ENCODE measurements at places on chromosomes 5 and 9.

- DNase-seq: no peak
These were observed 2.1 kb upstream of the RFESD start for GRCh38 chr5:95644351-95645042.

- DNase-seq: no peak
These were observed 11.1 kb upstream of the SPATA31E1 start for GRCh38 chr9:87871425-87872078.

- DNase-seq: no peak
These were observed 855 bp downstream of the MCC start for GRCh38 chr5:113487416-113487780.

- peak; percentile 73 for DNase-seq
These were observed at the start of gene CCDC171 for GRCh38 chr9:15552636-15553527. Gene CCDC171, plus strand, starts transcription at chr9:15553043. Its CDS starts 11,046 bp downstream, at chr9:15564089.

DNA sequence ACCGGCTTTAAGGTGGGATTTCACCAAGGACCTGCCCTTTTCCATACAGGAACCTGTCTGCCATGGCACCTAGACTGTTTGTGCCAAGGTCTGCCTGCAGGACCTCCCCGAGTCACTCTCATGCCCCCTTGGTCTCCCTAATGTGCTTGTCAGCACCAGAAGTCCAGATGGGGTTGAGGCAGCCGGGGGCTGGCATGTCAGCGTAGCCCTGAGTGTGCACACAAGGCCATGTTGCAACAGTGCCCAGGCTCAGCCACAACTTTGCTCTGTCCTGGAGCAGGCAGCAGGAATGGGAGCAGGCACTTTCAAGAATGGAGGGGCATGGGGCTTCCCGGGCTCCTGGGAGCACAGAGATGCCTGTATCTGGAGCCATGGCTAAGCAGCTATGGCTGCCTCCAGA, 621.5 kb downstream of the CDH9 start:
- no peak for DNase-seq

DNA sequence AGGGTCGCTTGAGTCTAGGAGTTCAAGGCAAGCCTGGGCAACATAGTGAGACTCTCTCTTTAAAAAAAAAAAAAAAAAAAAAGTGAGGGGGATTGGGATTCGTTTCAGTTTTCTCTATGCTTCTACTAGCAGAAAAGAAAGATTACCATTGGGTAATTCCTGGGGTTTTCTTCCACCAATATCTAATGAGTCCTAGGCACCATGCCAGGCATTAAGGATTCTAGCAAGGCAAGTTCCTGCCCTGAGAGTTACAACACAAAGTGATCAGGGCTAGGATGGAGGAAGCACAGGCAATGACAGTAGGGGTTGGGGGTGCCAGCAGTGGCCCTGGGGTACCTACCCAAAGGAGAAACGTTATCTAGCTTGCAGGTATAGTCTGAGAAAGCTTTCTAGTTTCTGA, 90.8 kb downstream of the PCDH1 start:
- no peak for DNase-seq

GRCh38 chr5:132754947-132755346, 7.7 kb downstream of the CCNI2 start:
- DNase-seq: no peak

DNA sequence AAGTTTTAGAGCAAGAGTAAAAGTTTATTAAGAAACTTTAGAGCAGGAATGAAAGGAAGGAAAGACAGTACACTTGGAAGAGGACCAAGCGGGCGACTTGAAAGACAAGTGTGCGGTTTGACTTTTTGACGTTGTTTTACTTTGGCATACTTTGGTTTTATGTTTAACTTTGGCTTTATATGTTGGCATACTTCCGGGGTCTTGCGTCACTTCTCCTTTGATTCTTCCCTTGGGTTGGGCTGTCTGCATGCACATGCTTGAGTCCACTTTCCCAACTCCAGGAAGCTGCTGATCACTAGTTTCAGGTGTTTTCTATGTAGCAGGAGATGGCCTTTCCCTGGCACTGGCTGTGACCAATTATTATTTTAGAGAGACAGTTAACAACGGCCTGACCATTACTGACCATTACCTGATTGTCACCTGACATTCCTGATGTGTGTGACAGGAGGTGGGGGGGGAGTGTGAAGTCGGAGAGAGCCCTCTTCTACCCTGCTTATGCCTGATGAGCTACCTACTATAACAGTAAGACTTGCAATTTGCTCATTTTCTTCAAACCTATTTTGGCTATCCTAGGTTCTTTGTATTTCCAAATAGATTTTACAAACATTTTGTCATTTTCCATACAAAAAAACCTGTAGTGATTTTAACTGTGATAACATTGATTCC, 45.5 kb downstream of the TNFSF8 start:
- DNase-seq: no peak

DNA sequence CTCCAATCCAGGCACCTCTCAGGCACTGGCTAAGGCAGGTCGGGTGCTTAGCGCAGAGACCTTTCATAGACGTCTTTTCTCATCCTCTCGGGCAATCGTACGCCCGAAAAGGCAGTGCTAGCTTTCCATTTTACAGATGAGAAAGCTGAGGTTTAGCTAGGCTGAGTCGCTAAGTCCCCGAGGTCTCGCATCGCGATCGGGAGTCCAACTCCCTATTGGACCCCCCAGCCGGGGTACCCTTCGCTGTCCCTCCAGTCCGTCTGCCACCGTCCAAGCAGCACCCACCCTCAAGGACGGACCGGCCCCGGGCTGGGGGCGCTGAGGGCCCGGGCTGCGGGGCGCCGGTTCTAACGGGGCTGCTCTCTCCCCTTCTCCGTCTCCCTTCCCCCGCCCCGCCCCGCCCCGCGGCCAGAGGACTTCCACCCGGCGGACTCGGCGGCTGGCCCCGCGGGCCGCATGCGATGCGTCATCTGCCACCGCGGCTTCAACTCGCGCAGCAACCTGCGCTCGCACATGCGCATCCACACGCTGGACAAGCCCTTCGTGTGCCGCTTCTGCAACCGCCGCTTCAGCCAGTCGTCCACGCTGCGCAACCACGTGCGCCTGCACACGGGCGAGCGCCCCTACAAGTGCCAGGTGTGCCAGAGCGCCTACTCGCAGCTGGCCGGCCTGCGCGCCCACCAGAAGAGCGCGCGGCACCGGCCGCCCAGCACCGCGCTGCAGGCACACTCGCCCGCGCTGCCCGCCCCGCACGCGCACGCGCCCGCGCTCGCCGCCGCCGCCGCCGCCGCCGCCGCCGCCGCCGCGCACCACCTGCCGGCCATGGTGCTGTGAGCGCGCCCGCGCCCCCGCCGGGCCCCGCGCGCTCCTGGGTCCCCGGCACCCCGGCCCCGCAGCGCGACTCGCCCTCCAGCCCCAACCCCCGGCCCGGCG, 12.5 kb upstream of the EXOSC2 start:
- DNase-seq: peak; percentile 33

GRCh38 chr5:148224117-148224742, 14.1 kb upstream of the MARCOL start:
- DNase-seq: no peak

DNA sequence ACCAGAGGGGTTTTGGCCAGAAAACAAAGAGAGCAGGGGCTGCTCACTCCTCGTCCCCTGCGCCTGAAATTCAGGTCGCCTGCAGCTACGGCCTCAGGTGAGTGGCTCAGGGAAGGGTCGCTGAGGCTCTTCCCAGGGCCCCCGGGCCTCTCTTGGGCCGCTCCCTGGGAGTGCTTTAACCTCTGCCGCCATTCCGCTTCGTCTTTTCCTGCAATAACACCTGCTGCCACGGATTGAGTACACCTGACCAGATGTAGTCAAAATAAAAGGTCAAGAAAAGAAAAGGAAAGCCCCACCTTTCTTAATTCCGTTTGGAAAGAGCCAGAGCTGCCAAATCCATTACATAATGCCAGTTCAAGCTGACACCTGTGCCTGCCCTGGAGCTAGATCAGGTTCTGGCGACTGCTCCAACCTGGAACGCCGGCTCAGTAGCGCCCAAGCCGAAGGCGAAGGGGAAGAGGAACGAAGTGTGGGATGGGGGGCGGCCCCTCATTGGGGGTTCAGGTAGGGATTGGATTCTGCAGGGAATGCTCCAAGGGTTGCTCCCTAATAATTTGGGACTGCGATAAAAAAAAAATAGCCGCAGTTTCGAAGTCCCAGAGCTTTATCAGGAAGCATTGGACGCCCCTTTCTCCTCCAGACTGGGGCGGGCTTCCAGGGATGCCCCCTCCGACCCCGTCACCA, 193.9 kb downstream of the MEF2C start:
- no peak for DNase-seq

- DNase-seq: no peak
These were observed 91.9 kb downstream of the CAMSAP1 start for GRCh38 chr9:135815413-135815812.

GRCh38 chr5:134005417-134006061, 764 bp upstream of the VDAC1 start:
- DNase-seq: no peak

- DNase-seq: no peak
These were observed 51.9 kb upstream of the NMUR2 start for GRCh38 chr5:152456815-152457443.

DNA sequence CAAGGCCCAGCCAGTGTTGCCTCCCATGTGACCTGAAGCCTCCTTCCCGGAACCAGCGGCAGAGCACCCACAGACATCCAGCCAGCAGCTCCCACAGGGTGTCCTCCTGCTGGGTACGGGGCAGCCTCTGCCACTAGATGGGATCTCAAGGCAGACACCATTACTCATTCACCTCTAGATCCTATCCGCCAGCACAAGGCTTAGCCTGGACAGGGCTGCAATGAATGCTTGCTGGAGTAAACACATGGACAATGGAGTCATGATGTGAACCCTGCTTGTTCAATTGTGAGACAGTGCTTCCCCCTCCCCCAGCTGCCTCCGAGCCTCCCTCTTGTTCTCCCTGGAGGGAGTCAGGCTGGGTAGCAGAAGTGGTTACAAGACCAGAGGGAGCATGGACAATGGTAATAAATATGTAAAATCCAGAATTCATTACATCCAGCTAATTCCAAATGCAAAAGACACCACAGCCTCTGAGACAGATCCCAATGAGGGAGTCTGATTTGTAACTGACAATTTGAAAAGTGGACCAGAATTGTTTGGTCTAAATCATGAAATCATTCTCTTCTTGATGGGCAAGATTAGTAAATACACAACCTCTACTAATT, 132.0 kb downstream of the CRB2 start:
- DNase-seq: no peak

DNA sequence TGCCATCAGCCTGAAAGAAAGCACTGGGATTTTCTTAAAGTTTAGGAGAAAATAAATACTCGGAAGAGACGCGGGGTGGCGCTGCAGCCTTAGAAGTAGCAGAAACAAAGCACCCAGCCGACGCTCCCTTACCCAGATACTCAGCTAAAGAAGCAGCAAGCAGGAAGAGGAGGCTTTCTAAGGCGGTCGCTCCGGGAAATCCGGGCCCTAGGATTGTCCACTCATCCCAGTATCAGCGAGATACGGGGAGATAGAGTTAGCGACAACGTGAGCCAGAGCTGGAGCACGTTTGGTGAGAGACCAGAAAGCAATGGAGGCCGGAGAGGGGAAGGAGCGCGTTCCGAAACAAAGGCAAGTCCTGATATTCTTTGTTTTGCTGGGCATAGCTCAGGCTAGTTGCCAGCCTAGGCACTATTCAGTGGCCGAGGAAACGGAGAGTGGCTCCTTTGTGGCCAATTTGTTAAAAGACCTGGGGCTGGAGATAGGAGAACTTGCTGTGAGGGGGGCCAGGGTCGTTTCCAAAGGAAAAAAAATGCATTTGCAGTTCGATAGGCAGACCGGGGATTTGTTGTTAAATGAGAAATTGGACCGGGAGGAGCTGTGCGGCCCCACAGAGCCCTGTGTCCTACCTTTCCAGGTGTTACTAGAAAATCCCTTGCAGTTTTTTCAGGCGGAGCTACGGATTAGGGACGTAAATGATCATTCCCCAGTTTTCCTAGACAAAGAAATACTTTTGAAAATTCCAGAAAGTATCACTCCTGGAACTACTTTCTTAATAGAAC, at the start of gene PCDHB2:
TSS of gene PCDHB2 (plus strand) at position 135 of the 782 bp plus-strand sequence. CDS start at position 311, 176 bp downstream.
- DNase-seq: no peak

GRCh38 chr9:111965566-111966019, 69.0 kb downstream of the UGCG start:
- DNase-seq: no peak

GRCh38 chr5:111227801-111228200, 3.6 kb downstream of the CAMK4 start:
- no peak for DNase-seq

- no peak for DNase-seq
These were observed 7.7 kb upstream of the TRAF1 start for GRCh38 chr9:120934281-120934680.

- no peak for DNase-seq
These were observed 114.5 kb upstream of the SLC1A3 start for GRCh38 chr5:36491856-36492255.

GRCh38 chr9:72650206-72650605, 128.8 kb downstream of the TMC1 start:
- no peak for DNase-seq

DNA sequence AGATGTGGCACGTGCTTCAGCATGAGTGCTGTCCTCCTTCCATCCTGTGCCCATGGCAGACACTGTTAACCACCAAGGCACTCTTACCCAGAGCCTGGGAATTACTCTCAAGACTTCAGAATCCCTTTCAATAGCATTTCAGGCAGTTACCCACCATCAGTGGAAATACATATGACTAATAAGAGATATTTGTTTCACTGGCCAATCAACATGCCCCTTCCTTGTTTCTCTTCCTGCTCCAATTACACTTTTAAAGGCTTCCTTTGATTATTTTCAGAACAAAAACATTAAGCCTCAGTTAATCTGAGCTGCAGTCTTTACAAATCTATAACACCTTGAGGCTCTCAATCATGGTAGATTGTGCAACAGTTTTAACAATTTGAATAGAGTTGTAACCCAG, 70.8 kb downstream of the PRELID2 start:
- DNase-seq: no peak

DNA sequence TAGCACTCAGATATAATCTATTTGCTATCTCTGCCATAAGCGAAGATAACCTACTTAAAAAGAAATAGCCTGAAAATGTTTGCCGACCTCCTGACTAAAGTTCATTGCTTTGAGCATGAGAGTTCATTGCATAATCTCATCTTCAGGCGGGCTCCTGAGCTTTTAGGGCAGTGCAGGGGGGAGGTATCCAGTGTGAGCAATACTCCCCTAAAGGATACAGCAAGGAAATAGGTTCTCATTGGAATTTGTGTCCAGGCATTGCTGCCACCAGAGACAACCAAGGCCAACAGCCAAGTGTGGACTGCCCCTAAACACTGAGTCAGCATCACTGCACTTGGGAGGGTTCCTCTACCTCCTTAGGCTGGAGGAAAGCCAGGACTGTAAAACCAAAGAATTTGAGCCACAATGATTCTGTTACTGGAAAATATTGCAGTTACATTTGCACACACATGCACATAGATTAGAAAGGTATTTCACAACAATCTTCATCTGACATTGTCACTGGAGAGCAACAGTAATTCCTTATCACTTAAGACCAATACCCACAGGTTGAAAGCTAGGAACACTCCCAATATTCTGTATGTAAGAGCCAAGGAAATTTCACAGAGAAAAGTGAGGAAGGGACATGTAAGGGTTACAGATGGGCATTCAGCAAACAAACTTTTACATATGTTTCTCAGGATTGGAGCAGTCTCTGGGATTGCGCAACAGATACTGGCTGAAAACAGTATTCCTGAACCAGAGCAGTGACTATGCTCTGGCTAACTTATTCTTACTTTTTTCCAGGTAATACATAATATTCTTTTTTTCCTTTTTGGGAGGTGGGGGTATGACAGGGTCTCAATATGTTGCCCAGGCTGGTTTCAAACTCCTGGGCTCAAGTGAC, 98.6 kb upstream of the TLE1 start:
- no peak for DNase-seq

- DNase-seq: no peak
These were observed 37.8 kb downstream of the MRRF start for GRCh38 chr9:122302237-122303093.

All from activated T-cell treated with anti-CD3 and anti-CD28 coated beads for 4 hours (primary cell).